ENCODE measurements at places on chromosomes 2 and 18.
A peak's percentile ranks its signal among the peaks of the same experiment; 100 is the strongest.

DNA sequence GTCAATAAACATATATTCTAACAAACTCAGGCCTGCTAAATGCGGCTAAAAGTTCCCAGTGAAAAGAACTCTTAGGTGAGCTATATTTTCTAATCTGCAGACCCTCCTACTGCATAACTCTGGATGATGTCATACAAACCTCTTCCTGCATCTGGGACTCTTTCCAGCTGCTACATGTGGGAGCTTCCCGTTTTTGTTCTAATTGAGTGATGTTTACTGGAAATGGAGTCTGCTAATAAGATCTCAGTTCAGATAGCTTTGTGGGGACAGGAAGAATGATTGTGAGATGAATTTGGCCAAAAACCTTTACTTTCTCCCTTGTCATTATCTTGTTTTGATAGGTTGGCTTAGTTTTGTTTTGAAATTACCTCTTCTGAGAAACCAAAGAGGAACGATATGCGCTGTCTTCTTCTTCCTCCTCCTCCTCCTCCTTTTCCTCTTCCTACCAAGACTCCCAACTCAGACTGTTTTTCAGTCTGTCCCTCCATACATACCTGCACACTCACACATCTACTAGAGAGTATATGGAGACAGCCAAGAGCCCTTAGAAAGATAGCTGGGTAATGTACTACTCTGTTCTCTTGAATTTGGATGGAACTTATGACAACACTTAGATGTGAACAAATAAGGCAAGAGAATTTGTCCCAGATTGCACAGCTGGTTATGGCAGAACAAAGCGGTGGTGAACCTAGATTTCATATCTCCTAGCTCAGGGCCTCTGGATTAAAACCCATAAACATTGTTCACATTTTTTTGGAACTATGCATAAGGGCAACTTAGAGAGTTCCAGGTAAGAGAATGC is 39.8 kb upstream of the AAK1 start:
- peak; percentile 25 for DNase-seq

- no peak for DNase-seq
Measured at GRCh38 chr18:77115192-77115953, 17.2 kb downstream of the MBP start.

GRCh38 chr18:8142131-8142711 is 467.0 kb upstream of the RAB12 start:
- DNase-seq = no peak

- DNase-seq = no peak
Measured at GRCh38 chr2:230471074-230471473, 55.1 kb downstream of the SP100 start.

DNA sequence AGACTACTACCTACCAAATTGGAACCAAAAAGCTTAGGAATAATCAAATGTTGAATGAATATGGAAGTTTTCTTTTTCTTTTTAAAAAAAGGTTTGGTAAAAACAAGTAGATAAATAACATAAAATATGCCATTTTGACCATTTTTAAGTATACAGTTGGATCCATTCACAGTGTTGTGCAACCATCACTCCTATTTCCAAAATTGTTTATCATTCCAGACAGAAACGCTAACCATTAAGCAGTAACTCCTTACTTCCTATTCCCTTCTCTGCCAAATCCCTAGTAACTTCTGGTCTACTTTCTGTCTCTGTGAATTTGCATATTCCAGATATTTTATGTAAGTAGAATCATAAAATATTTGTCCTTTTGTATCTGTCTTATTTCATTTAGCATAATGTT is 39.8 kb downstream of the CD302 start:
- DNase-seq = no peak

GRCh38 chr2:11540148-11540995 is 6.5 kb downstream of the GREB1 start:
- DNase-seq = no peak

- no peak for DNase-seq
Measured at GRCh38 chr2:101802329-101802728, 104.8 kb downstream of the MAP4K4 start.

DNA sequence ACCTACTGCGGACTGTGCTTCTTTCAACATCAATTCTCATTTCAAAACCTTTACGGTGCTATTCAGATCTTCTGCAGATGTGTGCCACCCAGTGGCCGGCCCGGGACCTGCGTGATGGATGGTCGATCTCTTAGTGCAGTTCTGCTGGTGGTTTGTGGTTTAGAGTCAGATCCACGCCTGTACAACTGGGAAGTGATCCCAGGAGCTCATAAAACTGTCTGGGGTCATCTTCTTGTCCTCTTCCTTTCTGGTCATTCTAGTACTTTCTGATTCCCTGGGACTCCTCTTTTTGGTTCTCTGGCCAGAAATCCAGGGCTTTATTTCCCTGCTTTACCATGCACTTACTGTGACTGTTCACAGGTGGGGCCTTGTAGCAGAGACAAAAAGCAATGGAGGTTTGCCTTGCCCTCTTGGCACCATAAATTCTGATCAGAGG is 15.8 kb upstream of the SELENOI start:
- peak; percentile 90 for DNase-seq

GRCh38 chr2:217538719-217539118 is 464.1 kb downstream of the TNS1 start:
- no peak for DNase-seq

GRCh38 chr2:127651971-127652550 is 6.1 kb downstream of the GPR17 start:
- DNase-seq = no peak

DNA sequence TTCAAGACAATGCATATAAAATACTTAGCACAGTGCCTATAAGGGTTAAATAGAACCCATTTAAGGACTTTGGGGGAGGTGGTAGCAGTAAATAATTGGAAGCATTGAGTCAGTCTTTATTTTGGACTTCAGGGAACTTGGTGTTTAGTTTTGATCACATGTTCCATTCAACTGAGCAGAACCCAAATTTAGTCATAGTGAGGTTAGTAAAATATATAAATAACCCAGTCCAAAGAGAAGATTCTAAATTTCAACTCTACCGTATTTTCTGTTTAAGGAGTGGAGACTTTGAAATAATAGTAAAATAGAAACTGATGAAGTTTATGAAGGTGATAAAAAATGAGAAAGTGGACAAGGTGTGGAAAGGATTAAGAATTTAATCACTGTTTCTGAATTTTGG is 19.7 kb downstream of the TWSG1 start:
- no peak for DNase-seq

- no peak for DNase-seq
Measured at GRCh38 chr2:21268878-21269224, 145.1 kb downstream of the TDRD15 start.

GRCh38 chr2:177326005-177326404 is 61.5 kb upstream of the NFE2L2 start:
- no peak for DNase-seq

GRCh38 chr2:214341646-214342045 is 69.2 kb upstream of the VWC2L start:
- no peak for DNase-seq

- peak; percentile 18 for DNase-seq
Measured at GRCh38 chr2:141393214-141393545, 737.6 kb downstream of the LRP1B start.

GRCh38 chr2:167334146-167334742 is 446.0 kb downstream of the XIRP2 start:
- no peak for DNase-seq

DNA sequence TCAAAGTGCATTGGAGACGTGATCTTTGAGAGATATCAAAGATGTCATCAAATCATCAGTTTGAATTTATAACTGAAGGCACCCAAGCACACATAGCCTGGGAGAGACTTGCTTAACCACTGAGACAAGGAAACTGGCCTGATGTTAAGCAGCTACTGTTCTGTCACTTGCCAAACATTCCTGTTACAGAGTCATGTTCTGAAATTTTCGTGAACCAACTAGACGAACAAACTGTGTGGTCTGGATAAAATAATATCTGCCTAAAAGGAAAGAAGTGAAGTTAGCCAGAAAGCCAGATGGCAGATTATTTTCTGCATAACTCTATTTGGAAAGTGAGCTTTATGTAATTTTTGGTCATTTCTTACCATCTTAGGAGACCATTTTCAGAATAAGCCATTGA is 51.4 kb downstream of the SPATS2L start:
- no peak for DNase-seq

GRCh38 chr2:159380685-159381239 is 94.3 kb upstream of the WDSUB1 start:
- no peak for DNase-seq

DNA sequence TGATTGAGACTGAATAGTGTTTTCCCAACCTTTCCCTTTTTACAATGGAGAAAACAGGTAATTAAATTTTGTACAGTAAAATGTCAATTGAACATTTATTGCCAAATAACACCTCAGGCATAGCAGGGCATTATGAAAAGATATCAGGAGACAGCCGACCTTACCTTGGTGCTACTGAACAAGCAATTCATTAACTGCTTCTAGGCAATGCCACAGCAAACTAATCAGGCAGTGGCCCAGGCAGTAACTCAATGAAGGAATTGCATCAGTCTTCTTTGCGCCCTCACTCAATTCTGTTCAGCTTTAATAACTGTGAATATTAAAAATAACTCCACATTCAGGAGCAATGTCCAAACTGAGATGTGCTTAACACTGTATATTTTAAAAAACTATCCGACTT is 6.1 kb downstream of the PLCL1 start:
- no peak for DNase-seq

GRCh38 chr2:143294068-143294467 is 164.8 kb downstream of the ARHGAP15 start:
- DNase-seq = no peak

Measured in AG09309 (cell line).